ENCODE measurements at places on chromosomes 6 and 20.

GRCh38 chr20:21719592-21720214 lies 14.2 kb downstream of the PAX1 start:
- peak; percentile 20 for DNase-seq

GRCh38 chr6:167970230-167970629 lies 27.2 kb upstream of the KIF25 start:
- DNase-seq = no peak

DNA sequence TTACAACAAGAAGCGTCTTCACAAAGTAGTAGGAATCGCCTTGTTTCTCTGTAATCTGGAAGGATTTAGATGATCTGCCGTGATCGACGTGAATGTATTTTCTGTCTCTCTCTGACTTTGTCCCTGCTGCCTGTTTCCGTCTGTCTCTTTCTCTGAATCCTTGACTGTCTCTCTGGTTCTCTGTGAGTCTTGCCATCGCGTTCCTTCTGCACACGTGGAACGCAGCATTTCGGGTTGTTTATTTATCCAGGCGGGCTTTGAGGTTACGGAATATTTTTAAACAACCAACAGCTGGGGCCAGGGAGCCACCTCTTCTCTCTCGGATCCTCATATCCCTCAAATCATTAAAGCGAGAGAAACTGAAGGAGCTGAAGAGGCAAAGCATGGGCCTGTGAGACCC lies 215.9 kb downstream of the ZDHHC14 start:
- DNase-seq = peak; percentile 67

DNA sequence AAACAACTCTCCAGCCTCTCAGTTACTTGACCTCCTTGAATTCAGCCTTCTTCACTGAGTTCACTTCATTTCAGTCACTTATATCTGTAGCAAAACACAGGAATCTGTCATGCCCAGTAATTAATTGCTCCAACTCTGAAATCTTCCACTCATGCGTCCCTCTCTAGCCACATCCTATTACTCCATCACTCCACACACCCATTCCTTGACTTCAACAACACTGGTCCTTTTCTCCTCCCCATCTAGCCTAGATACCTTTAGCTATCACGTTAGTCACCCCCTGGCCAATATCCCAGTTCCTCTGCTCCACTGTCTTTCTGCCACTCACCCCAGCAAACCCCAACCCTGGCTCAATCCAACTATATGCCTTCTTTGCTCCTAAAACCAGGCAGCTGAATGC lies 7.7 kb downstream of the ZHX3 start:
- DNase-seq = no peak

DNA sequence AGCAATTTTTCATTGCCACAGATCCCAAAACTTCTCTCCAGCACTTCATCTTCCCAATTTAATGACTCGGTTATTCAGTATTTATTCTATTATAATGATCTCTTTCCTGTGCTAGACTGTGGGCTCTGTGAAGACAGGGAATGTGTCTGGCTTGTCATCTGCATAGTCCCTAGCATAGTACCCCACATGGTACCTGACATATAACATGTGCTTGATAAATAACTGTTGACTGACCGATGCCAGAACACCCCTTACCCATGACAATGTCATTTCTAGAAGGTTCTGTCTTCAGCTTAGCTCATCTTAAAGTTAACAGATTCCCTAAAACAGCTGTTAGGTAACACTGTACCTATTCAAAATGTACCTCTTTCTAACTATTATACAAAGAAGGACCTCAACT lies 3.6 kb downstream of the PXMP4 start:
- DNase-seq = no peak

DNA sequence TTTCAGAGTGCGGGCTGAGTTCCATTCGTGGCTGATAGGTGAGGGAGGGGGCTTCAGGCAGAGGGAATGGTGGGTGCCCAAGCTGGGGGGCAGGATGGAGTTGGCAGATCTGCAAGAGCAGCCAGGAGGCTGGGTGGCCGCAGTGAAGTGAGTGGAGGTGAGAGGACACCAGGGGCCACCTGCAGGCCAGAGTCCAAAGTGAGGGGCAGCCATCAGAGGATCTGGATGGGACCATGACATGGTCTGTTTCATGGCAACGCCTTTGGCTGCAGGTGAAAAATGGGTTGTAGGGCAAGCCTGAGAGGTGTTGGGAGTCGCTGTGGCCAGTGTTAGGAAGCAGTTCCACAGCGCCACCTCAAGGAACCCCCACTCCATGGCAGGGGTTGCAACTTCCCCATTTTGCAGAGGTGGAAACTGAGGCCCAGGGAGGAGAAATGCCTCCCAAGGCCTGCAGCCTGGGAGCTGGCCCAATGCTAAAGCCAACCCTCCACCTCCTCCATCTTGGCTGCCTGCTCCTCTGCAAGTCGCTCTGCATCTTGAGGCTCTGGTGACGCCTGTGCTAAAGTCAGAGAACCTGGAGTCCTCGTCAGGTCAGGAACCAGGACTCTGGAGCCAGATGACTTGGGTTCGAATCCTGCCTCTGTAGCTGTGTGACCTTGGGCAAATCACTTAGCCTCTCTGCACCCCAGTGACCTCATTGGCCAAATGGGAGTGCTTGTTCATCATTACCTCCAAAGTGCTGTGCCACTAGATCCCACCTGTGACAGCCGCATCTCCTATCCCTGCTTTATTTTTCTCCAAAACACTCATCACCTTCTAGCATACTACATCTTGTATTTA lies 153.8 kb downstream of the CEBPB start:
- DNase-seq = no peak

DNA sequence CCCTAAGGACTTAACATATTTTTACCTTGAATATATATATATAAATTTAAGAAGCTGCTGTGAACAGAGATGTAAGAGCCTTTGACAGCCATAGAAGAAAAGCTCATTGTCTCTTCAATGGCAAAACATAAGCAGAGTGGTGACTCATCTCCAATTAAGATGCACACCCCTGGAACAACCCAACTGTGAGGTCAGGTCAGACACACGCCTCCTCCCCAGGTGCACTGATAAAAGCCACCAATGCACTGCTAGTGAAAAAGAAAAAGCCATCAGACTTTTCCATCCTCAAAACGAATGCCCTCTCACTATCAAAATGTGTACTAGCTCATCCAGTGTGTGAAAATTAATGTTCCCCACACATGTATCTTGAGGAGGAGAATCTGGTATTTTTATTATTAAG lies 100.1 kb downstream of the SMLR1 start:
- no peak for DNase-seq

DNA sequence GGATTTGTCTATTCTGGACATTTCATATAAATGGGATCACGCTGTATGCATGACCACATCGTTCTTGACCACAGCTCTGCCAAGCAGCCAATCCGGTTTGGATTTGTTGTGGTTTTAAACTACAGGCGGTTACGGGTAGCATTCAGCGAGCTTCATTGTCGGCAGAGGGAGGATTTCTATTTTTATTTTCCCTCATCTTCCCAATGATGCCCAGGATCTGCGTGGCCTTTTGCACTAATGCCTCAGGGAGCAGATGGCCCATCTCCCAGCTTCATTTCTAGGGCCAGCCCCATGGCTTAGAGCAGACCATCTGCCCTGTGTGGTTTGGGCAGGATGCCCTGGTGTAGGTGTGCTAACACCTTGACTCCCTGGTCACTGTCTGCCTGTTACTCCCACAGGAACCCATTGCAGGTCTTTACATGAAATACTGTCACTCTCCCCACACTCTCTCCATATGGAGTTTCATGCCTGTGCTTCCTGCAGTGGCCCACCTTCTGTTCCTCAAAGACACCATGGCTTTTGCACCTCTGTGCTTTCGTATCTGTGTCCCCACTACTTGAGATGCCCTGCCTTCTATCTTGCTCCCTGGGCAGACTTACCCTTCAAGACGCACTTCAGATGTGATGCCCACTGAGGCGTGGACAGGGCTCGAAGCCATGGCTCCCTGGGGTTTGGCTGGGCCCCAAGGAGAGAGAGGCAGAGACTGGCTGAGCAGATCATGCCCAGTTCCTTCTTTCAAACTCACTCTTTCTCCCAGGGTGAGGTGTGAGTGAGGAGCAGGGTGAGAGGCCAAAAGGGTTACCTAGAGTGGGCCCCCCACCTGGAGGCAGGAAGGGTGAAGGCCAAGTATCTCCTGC lies 26.0 kb downstream of the SDCBP2 start:
- no peak for DNase-seq

DNA sequence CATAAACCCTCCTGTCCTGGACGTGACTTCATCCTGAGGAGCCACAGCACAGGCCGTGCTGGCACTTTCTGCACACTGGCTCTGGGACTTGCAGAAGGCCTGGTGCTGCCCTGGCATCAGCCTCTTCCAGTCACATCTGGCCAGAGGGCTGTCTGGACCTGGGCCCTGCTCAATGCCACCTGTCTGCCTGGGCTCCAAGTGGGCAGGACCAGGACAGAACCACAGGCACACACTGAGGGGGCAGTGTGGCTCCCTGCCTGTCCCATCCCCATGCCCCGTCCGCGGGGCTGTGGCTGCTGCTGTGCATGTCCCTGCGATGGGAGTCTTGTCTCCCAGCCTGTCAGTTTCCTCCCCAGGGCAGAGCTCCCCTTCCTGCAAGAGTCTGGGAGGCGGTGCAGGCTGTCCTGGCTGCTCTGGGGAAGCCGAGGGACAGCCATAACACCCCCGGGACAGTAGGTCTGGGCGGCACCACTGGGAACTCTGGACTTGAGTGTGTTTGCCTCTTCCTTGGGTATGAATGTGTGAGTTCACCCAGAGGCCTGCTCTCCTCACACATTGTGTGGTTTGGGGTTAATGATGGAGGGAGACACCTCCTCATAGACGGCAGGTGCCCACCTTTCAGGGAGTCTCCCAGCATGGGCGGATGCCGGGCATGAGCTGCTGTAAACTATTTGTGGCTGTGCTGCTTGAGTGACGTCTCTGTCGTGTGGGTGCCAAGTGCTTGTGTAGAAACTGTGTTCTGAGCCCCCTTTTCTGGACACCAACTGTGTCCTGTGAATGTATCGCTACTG lies 22.0 kb upstream of the PYGB start:
- no peak for DNase-seq

- no peak for DNase-seq
These were observed 26.8 kb downstream of the MYH7B start for GRCh38 chr20:34982270-34983088.

DNA sequence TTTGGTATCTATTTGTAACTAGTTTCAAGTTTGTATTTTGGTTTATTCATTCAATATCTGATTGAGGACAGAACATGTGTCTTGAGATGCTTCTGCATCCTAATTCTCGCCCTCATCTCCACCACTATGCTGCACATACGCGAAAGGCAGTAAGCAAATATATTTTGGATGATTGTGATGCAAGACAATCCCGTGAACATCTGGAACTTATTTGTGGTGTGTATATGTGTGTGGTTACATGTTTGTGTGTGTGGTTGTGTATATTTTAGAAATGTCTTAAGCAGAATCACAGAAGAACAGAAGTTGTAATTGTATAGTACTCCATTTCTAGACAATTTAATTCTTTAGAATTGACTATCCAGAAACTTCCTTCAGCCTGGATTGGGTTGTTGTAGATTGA lies 35.1 kb upstream of the RNF144B start:
- DNase-seq = no peak

- DNase-seq = no peak
These were observed 9.7 kb downstream of the COL12A1 start for GRCh38 chr6:75196081-75196687.

- DNase-seq = no peak
These were observed 628 bp downstream of the RBM24 start for GRCh38 chr6:17281497-17282481.

- no peak for DNase-seq
These were observed 64.8 kb downstream of the SYNJ2 start for GRCh38 chr6:158046201-158047126.

- DNase-seq = no peak
These were observed 17.1 kb upstream of the EFCAB8 start for GRCh38 chr20:32841632-32842031.

DNA sequence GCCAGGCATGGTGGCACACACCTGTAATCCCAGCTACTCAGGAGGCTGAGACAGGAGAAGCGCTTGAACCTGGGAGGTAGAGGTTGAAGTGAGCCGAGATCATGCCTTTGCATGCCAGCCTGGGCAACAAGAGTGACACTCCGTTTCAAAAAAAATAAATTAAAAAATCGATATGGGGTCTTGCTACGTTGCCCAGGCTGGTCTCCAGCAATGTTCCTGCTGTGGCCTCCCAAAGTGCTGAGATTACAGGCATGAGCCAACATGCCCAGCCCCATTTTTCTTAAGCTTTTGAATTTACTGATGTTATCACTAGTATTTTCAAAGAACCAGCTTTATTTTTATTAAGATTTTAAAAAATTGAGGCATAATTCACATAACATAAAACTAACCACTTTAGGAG lies 23.6 kb downstream of the POLR1C start:
- DNase-seq = no peak
